T-helper 9 cell (primary cell): ENCODE measurements at places on chromosomes 3 and 15.

DNA sequence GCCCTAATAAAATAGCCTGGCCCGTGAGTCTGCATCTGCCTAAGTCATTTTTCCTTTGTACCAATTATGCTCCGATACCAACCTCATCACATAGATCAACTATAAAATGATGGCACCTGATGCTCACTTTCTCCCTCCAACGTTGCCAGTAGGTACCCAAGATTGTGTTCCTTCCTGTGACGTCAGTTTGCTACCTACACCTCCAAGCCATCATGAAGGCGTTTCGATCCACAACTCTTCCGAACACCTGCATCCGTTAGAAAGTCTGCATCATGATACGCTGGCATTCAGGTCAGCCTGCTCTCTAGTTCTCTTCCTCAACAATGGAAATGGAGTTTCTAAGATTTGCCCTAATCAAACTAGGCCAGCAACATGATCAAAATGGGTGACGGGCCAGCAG, 7.7 kb downstream of the PKM start:
- no peak for DNase-seq

DNA sequence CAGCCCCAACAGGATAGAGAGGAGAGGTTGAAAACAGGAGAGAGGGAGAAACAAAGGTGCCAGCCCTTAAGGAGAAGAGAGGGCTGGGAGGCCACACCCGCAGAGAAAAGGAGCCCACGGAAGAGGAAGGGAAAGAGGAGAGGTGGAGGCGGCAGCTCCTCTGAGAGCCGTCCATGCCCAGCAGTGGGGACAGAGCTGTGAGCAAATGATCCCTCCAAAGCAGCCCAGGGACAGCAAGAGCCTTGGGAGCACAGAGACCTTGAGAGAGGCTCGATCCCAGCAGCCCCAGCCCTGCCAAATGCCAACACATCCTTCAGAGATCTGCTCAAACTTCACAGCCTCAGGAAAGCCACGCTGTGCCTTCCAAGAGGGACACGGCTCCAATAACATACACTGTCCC, 66.7 kb upstream of the CORO2B start:
- no peak for DNase-seq

GRCh38 chr3:124032311-124032880, 40.5 kb upstream of the ROPN1 start:
- DNase-seq: no peak

GRCh38 chr15:101498717-101499480, 9.4 kb upstream of the PCSK6 start:
- DNase-seq: no peak

GRCh38 chr3:65793495-65794200, 245.1 kb downstream of the MAGI1 start:
- DNase-seq: no peak

- no peak for DNase-seq
Measured at GRCh38 chr15:52257734-52258062, 37.9 kb downstream of the MYO5C start.

- DNase-seq: no peak
Measured at GRCh38 chr15:83449250-83449671, 2.1 kb downstream of the SH3GL3 start.

- DNase-seq: no peak
Measured at GRCh38 chr3:128237348-128238183, 84.3 kb downstream of the EEFSEC start.
